ENCODE measurements at places on chromosomes 1 and 21. TPM values are rescaled to one million over a fixed set of nuclear protein-coding genes. Genes with fewer than 3 reads are reported as not detected.

- H3K27me3 ChIP-seq: no peaks in the 10 kb centered on the region
- no peak overlapping the region for H3K27ac ChIP-seq
- no peaks in the 10 kb centered on the region for H3K36me3 ChIP-seq
- DNase-seq: no peak
Observed at GRCh38 chr1:198467907-198468306, 72.6 kb downstream of the ATP6V1G3 start.

DNA sequence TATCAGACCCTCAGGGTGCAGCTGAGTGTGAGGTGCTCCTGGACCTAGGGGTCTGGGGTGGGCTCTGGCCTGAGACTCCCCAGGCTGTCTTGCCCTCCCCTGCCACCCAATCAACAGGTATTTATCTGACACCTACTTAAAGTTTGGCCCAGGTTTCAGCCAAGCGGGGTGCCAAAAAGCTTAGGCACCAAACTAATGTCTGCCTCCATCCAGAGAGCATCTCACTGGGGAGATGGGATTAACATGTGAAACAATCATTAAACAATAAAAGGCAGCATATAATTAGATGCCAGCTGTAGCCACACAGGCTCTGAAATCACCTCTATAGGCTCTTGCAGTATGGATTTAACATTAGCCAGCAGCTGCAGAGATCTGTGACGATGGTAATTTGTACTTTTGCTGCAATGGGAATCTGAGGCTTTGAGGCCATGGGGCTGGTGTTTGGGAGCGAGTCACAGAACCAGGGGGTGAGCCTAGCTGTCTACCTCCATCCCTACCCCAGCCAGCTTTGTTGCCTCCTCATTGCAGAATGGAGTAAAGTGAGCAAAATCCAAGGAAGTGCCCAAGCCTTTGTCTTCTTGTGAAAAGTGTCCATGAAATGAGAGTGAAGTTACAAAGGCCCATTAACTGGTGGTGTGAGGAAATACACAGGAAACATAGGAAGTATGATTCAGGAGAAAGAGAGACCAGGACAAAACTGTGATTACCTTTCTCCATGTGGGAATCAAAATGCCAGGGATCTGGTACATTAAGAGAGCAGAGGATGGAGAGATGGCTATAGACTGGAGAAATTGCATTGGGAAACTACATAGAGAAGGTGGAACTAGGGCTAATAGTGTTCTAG lies 36.1 kb downstream of the EIF2D start:
- peak overlapping the region; percentile 6 for H3K4me3 ChIP-seq
- H3K27ac ChIP-seq: peak overlapping the region; percentile 92
- no peaks in the 10 kb centered on the region for H3K27me3 ChIP-seq

- H3K27me3 ChIP-seq: no peaks in the 10 kb centered on the region
- H3K4me3 ChIP-seq: no peak overlapping the region
- no peaks in the 10 kb centered on the region for H3K36me3 ChIP-seq
- no peak overlapping the region for H3K27ac ChIP-seq
Observed at GRCh38 chr1:3407021-3407420, 47.4 kb upstream of the ARHGEF16 start.

GRCh38 chr1:34828611-34829010 lies 30.9 kb downstream of the SMIM12 start:
- H3K27me3 ChIP-seq: no peaks in the 10 kb centered on the region
- H3K36me3 ChIP-seq: no peaks in the 10 kb centered on the region
- H3K27ac ChIP-seq: no peak overlapping the region
- no peak overlapping the region for H3K4me3 ChIP-seq
- no peak for DNase-seq
- no peaks in the 10 kb centered on the region for H3K4me1 ChIP-seq

DNA sequence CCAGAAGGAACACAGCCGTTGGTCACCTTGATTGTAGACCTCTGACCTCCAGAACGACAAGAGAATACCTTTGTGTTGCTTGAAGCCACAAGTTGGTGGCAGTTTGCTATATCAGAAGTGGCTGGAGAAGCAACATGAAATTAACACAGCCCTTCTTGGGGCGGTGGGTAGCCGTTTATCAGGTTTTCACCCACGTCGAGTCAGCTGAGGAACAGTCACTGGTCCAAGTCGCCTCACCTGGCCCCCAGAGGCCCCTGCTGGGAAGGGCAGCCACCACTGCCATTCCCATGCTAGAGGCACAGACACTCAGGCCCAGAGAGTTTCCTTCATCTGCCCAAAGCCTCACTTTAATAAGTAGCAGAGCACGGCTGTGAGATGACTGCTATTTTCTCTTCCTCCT lies 37.7 kb downstream of the TMEM51 start:
- H3K4me1 ChIP-seq: no peaks in the 10 kb centered on the region
- H3K27me3 ChIP-seq: no peaks in the 10 kb centered on the region
- H3K36me3 ChIP-seq: no peaks in the 10 kb centered on the region
- no peak overlapping the region for H3K27ac ChIP-seq
- no peak overlapping the region for H3K4me3 ChIP-seq

The IL19 gene
- not detected for polyA plus RNA-seq

The CELA2A gene
- polyA plus RNA-seq: not detected

The PROK1 gene
- not detected for polyA plus RNA-seq

Measured in GM12878 (cell line).